ENCODE measurements at places on chromosomes 6 and 20. TPM values are rescaled to one million over a fixed set of nuclear protein-coding genes. Genes with fewer than 3 reads are reported as not detected.

GRCh38 chr6:98107801-98108200 is 726.6 kb upstream of the POU3F2 start:
- no peak for DNase-seq

- no peak for DNase-seq
Observed at GRCh38 chr20:45174434-45175364, at the start of gene PI3. TSS of gene PI3 (plus strand) at chr20:45174902. CDS start at chr20:45174923, 21 bp downstream.

GRCh38 chr6:313917-314316 is 21.6 kb downstream of the DUSP22 start:
- no peak for DNase-seq

Gene SIGLEC1
- 0.15 TPM for total RNA-seq

DNA sequence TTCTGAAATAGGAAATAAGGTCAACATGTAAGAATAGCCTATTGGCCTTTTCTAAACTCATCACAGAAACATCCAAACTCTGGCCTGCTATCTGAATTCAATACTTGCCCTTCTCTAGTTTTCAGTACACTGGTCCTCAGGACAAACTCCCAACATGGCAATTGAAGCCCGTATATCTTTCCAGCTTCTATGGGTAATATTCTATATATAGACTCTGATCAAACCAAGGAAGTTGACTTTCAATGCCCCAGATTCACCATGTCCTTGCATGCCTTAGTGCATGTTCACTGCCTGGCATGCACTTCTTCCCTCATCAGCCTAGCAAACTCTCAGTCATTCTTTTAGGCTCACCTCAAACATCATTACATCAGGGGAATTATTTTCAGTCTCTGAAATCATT is 73.2 kb downstream of the RSPO3 start:
- DNase-seq, result no peak

DNA sequence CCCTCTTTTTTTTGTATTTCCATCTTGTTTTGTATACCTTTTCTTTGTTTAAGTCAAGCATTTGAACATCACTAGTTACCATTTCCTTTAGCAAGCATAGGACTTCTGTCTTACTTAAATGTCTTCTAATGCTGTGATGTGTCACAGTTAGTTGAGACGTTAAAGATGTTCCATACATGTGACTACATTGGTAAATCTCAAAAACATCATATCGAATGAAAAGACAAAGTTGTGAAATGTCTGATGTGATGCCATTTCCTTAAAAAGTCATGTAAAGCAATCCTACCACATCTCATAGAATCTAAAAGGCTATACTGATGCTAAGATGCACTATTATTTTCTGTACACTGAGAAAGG is 26.8 kb downstream of the SLC16A10 start:
- DNase-seq, result no peak

Gene MCHR2
- total RNA-seq, result not detected

Gene RBPJL
- not detected for total RNA-seq

GRCh38 chr6:145015739-145016558 is 719.4 kb downstream of the EPM2A start:
- no peak for DNase-seq

Gene CALHM5
- not detected for total RNA-seq

- DNase-seq, result no peak
Observed at GRCh38 chr6:101762851-101763250, 369.3 kb downstream of the GRIK2 start.
